ENCODE measurements at places on chromosomes 13 and 19.

DNA sequence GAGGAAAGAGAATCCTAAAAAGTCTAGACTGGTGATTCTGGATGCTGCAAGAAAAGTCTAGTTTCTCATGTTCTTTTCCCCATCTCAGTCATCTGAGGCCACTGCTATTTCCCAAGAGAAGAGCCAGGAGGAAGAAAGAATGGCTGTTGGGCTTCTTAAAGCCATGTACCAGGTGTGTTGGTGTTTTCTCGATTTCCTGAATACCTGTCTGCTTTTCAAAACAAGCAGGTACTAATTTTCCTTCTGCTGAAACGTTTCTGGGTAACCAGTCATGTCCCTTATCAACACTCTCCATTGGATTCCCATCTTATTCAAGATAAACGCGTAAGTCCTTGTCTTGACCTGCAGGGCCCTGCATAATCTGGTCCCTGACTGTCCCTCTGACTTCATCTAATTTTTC lies 1.1 kb downstream of the ZNF570 start:
- no peak for DNase-seq

GRCh38 chr19:49929121-49929610 lies at the start of the genes ATF5 and NUP62:
Gene ATF5, plus strand, starts transcription at chr19:49929205. Its CDS starts 1,646 bp downstream, at chr19:49930851.
Gene NUP62, minus strand, starts transcription at chr19:49929504. Its CDS starts 19,697 bp downstream, at chr19:49909807.
- DNase-seq = peak; percentile 65

DNA sequence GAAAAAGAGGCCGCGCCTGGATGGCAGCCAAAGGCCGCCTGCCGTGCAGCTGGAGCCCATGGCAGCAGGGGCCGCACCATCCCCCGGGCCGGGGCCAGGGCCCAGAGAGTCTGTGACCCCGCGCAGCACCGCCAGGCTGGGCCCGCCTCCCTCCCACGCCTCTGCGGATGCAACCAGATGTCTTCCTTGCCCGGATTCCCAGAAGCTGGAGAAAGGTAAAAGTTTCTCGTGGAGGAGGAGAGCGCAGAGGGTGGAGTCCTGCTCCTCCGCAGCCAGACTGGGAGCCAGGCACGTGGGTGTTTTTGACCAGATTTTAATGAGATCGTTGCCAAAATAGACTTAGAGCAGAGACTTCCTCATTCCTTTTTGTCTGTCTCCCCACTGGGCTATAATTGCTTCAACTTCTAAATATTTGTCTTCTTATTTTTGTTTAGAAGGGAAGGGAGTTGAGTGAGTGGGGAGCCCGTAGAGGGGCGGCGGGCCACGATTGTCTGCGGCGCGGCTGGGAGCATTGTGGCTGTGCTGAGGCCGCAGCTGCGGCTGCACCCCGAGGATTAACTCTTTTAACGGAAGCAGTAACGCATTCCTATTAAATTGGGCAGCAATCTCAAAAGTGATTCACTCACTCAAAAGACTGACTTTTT lies 22.8 kb upstream of the NDUFS7 start:
- peak; percentile 61 for DNase-seq

DNA sequence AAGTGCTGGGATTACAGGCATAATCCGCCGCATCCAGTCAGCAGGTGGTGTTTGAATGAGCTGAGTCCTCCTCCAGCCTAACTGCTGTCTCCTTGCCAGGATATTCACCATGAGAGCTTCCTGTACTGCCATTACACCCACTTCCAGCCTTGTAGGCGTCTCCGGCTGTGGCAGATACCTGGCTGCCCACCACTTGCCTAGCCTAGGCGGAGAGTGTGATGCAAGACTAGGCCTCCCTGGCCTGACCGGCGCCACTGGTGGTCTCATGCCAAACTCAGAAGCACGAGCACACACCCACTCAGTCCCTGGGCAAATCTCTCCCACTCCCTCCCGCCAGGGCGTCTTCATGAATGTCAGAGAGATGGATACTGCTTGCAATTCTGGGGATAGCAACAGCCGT lies 16.6 kb downstream of the IL12RB1 start:
- no peak for DNase-seq

DNA sequence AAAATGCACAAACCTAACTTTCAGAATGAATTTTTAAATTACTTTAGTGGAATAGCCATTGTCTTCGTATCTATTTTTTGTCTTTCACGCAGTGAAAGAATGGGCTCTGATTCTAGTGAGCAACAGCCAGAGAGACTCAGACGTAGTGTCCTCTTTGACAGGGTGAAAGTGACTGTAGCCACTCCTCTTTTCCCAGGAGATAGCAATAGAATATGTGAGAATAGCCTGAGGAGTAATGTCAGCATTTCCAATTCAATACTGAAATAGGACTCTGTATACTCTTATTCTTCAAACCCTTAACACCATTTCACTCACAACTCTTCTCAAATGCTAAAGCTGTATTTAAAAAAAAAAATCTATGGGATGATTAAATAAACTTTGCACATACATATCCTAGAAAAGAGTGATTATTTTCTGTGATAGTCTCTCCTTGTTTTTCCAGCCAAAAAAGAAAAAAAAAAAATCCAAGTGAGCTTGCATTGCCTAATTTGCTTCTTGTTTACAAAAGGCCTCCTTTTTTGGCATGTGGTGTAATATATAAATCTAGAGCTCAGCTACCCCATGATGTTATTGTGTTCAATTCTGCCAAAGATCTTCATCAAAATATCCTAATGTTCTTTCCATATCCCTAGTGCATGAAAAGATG lies 626.1 kb upstream of the SLITRK6 start:
- DNase-seq = no peak

- no peak for DNase-seq
Observed at GRCh38 chr19:55673465-55673864, 1.6 kb upstream of the EPN1 start.

- peak; percentile 29 for DNase-seq
Observed at GRCh38 chr13:46614582-46614981, 61.6 kb downstream of the LRCH1 start.

- no peak for DNase-seq
Observed at GRCh38 chr19:5985098-5985783, 7.3 kb upstream of the RANBP3 start.

DNA sequence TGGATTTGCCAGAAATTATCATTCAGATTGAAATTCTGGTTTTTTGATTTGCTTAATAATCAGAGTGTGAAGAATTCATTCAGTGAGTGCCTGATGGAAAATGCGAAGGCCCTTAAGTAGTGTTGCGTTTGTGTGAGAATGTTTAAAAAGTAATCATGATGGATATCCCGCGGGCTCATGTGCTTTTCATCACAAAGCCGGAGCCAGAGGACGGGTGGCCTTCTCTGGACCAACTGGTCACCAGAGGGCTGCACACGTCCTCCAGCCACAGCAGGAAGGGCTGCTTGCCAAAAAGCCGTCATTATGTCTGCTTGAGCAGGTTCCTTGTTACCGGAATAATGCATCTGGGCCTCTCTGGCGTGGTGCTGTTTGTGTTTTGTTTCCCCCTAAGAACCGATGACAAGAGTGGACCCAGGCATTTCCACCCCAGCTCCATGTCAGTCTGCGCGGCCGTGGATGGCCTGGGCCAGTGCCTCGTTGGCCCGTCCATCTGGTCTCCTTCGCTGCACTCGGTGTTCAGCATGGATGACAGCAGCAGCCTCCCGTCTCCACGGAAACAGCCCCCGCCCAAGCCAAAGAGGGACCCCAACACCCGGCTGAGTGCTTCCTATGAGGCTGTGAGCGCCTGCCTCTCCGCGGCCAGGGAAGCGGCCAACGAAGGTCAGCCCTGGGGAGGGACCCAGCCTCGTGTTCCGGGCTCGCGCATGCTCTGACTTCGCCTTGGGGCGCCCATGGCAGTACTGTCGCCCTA lies 497.7 kb downstream of the MYO16 start:
- DNase-seq = no peak

DNA sequence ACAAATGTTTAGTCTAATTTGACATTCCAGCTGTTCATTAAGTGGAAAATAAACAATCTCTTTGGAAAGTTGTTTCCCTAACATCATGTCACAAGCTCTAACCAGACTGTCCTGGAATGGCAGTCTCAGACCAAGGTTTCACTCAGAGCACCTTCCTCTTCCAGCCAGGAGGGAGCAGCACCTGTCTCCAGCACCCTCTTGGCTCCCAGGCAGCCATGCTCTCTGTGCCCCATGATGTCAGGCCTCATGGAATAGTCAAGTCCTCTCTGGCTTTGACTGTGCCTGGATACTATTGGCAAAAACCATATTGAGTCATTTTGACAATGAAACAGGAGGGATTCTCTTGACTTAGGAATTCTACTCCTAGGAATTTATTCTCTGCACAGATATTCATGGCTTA lies 171.4 kb downstream of the OXGR1 start:
- DNase-seq = no peak

GRCh38 chr19:48615231-48616040 lies 560 bp upstream of the FAM83E start:
- no peak for DNase-seq

DNA sequence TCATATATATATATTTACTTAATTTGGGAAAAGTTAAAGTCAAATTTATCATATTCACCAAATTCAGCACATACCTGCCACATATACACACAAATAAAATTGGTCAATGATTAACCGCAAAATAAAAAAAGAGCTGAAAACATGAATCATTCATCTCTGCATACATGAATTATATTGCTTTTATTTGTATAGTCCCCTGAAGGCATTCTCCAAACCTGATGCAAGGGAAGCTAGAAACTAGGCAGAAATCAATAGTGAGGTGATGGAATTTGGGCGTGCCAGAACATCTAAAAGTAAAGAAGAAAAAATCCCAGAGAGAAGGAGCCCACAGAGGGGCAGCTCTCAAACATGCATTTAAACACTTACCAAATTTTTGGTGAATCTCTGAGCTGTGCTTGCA lies 60.1 kb downstream of the UFM1 start:
- no peak for DNase-seq

- DNase-seq = no peak
Observed at GRCh38 chr13:41199526-41199925, 5.2 kb upstream of the KBTBD7 start.

- DNase-seq = no peak
Observed at GRCh38 chr13:34425327-34425949, 516.6 kb upstream of the NBEA start.

- DNase-seq = no peak
Observed at GRCh38 chr13:91312324-91312723, 35.2 kb upstream of the MIR17HG start.

GRCh38 chr13:48790199-48790598 lies 136.5 kb downstream of the CYSLTR2 start:
- DNase-seq = no peak

DNA sequence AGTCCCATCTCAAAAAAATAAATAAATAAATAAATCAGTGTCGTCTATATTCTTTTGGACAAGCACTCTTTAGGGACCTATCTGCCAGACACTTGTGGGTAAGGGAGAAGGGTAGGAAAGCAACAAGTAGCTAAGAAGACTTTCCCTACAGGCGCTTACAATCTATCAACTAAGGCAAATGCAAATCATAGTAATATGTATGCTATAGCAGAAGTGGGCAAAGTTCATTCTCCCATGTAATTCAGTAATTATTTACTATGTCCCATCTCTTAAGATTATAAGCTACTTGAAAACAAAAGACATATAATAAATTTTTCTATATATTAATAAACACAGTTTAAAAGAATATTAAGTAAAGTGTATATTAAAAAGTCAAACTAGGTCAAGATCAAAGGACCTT lies 16.5 kb downstream of the ELF1 start:
- no peak for DNase-seq

- no peak for DNase-seq
Observed at GRCh38 chr13:110627351-110627750, 12.0 kb downstream of the NAXD start.

DNA sequence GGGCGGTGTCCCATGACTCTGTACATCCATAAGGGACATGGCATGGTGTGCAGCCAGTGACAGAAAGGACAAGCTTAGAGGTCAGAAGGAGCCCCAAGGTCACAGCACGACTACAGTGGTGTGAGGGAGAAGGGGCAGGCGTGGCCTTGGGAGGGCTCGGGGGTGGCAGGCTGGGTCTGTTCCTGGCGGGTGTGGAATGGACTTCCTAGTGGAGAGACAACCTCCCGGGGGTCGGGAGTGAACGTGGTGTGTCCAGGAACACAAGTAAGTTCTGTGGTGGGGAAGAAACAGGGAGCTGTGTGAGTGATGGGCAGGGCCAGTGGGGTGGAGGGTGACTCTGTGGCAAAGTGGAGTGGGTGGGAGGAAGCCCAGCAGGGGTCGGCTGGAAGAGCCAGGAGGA lies 279.3 kb downstream of the TEX29 start:
- DNase-seq = no peak

DNA sequence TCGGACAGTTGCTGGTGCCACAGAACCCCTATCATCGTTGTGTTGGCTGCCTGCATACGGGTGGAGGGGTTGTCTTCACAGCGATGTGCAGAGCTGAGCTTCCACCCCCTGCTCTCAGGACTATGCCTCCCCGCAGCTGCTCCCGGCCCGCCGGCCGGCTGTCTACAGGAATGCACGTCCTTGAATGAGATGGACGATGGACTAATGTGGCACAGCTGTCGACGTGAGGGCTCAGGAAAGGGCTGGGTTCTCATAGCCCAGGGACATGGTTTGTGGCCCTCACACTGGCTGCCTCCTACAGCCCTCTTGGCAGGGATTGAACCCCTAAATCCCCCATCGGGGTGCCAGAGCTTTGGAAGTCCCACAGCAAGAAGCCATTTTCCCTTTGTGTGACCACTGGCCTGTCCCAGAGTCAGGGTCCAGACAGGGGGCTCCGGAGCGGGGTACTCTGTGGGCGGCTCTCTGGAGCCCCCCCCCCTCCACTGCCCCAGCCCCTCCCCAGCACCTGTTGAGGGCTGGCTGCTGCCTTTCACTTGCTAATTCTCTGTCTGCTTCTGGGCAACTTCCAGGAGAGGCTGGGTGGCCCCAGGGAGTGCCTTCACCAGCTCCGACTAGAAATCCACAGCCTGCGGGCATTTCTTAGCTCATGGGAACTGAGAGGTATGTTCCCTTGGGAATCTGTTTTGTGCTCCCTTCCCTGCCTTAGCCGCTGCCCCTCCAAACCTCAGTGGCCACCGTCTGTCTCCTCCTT lies 40.2 kb downstream of the TSSK6 start:
- no peak for DNase-seq

- no peak for DNase-seq
Observed at GRCh38 chr13:72693832-72694231, 33.6 kb downstream of the MZT1 start.

- no peak for DNase-seq
Observed at GRCh38 chr13:90866006-90866405, 481.5 kb upstream of the MIR17HG start.

- no peak for DNase-seq
Observed at GRCh38 chr19:54329476-54330165, 9.3 kb downstream of the LILRA4 start.

DNA sequence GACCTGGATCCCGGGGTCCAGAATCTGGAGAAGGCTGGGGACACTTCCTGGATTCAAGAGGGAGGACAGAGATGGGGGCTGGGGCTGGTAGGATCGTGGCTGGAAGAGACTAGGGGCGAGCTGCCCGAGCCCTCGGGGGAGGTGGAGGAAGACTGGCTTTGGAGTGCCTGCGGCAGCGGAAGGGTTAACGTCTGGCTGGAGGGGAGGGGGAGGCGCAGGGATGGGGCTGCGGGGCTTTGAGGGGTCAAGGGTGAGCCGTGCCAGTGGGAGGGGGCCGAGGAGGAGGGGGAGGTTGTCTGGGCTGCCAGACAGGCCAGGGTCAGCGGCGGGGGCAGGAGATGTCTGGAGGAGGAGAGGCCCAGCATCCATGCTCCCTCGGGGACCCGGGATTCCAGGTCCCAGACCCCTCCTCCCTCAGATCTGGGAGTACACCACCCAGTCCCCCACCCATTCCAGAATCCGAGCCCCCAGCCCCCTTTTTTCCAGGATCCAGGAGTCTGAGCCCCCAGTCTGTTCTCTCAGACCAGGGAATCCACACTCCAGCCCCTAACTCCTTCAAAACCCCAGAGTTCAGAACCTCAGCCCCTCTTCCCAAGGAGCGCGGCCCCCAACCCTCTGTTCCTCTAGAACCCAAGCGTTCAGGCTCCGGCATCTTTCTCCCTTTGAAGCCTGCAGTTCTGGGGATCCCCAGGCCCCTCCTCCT lies 3.2 kb upstream of the SPACA6 start:
- no peak for DNase-seq
